GM12892 (cell line): ENCODE measurements at places on chromosomes 5 and 9.

DNA sequence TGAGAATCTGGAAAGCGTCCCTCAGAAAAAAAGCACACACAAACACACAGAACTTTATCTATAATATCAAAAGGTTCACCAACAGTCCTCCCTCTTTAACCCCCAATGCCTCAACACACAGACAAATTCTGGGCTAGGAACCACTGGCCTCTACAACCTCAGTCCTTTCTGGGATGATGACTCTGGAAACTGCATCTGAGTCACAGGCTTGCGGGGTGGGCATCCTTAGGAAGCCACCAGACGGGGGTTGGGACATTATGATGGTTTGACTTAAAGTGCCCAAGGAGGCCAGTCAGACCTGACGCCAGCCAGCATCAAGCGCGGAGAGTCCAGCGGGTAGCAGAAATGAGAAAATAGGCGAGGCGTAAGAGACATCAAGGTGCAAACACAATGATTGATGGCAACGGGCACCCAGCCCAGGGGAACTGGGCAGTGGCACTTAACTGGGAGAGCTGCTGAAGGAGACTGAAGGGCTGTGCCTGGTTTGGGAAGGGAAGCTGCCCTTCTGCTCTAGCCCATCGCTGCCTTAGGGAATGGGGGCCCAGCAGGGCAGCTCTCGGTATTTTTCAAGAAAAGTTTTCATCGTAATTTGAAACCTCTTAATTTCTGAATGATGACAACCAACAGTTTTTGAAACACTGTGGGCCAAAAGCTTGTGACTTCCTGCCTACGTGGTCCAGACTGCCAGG, 20.7 kb downstream of the SPRY4 start:
- DNase-seq = no peak

DNA sequence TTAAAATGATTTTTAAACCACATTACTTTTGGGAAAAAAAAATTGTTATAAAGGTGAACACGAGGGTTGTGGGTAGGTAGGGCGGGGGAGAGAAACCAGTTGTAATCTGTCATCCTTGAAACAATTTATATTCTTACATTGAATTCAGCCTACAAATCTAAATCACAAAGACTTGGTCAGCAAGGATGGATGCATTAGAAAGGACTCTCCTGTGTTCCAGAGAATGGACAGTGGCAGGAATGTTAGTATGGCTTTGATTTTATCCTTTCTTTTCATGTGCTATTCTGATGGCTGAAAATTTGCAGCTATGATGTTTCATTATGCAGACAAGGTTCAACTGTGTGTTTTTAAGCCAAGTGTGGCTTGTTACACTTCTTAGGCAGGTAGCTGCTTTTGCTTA, 234.7 kb downstream of the SLF1 start:
- no peak for DNase-seq

- no peak for DNase-seq
These were observed 119.6 kb upstream of the SLC12A2 start for GRCh38 chr5:127963931-127964330.

- DNase-seq = no peak
These were observed 47.1 kb downstream of the SLC38A9 start for GRCh38 chr5:55665065-55665464.

DNA sequence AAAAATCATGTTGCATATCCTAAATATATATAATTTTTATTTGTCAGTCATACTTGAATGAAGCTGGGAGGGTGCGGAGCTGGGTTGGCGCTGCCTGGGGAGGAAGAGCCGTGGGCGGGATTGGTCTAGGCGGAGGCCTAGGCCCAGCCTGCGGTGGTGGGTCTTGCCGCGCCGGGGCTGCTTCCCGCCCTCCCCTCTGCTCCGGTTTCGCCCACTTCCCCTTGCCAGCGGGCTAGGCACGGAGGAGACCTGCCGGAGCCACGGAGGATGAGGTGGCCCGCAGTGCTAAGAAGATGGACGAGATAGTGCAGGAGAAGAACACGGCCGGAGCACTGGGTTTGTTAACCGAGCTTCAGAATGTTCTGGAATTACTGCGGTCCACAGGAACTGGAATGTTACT, 54.0 kb upstream of the IGFBPL1 start:
- no peak for DNase-seq
